ENCODE measurements at places on chromosomes 16 and 17.

- no peak for DNase-seq
Observed at GRCh38 chr16:58644765-58645487, 15.3 kb upstream of the CNOT1 start.

DNA sequence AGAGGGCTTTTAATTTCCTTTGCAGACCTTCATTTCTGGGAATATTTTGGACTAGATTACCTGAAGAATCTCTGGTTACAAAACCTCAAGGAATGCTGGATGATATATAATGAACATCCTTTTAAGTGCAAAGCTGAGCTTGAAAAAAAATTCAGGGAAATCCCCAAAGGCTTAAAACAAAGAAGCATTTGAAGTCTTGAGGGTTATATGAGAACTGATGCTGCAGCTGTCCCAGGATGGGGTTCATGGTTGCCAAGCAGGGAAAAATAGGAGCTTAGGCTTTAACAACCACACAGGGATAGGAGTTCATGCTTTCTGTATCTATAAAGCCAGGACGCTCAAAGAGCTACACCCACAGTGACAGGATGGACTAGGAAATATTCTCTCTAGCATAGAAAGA, 150.4 kb upstream of the IRX5 start:
- DNase-seq = no peak

- no peak for DNase-seq
Observed at GRCh38 chr16:25066426-25066746, 45.2 kb upstream of the LCMT1 start.

DNA sequence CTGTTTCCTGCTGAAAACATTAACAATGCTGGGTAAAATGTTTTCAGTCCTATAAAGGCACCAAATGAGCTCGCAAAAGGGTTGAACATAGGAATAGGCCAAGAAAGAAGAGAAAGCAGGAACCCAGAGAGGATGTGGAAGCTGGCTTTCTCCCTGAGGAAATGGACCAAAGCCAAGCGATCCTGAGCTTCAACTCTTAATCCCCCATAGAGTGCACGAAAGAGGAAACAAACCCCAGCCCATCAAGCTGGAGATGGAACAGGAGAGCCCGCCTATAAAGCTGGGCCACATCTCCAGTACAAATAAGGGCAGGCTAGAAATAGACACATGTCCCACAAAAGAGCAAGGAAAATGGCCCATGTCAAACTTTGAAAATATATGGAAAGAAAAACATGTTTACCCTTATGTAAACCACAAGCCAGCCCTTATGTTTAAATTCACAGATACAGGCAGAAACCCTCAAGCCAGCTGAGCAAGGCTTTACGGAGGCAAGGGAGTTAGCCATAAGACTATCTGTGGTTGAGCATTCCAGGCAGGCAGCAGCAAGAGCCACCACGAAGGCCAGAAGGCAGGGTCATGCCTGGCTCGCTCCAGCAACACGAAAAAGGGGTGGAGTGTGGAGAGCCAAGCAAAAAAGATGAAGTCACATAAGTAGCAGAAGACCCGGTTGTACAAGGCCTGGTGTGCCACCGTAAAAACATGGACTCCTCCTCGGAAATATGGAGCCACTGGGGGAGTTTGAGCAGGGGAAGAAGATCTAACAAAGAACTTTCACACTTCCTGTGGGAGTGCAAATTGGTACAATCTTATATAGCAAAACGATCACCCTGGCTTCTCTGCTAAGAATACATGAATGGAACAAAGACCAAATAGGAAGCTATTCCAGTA, 27.8 kb downstream of the COPRS start:
- no peak for DNase-seq

- no peak for DNase-seq
Observed at GRCh38 chr16:13733561-13733960, 186.4 kb upstream of the ERCC4 start.

DNA sequence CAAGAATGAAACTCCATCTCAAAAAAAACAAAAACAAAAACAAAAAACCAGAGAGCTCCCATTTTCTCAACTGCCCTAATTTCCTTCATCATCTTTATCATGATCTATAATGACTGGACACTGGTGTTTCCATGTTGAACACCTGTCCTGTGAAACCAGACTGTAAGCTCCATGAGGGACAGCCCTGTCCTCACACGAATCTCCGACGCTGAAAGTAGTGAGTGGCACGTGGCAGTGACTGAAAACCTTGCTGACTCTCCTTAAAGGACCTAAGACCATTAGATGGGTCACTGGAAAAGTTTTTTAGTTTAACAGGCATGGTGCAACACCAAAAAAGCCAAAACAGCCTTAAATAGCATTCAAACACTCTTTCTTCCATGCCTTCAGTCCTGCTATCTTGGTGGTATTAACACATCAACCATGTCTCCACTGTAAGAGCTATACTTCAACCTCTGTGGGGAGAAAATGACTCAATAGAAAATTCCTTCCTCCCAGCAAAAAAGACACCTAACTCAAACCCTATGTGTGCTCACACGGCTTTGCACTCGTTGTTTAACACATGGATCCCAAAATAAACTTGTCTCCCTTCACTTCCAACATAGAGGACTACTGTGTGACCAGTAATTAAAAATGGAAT, 8.3 kb downstream of the AXIN2 start:
- DNase-seq = no peak

Measured in hypothalamus (tissue), 51 donors.